Pancreas (tissue), 10 donors: ENCODE measurements at places on chromosomes 16 and 17.

DNA sequence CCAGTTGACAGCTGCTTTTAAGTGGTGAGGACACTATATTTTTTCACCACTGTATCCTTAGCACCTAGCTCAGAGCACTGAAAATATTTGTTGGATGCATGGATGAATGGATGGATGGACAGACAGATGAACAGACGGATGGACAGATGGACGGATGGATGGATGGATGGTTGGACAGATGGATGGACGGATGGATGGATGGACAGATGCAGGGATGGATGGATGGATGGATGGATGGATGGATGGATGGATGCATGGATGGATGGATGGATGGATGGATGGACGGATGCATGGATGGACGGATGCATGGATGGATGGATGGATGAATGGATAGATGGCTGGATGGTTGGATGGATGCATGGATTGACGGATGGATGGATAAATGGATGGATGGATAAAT, 12.4 kb upstream of the SLC5A11 start:
- no peak for DNase-seq
- no peak overlapping the region for H3K4me3 ChIP-seq
- no peak overlapping the region for H3K27ac ChIP-seq
- no peaks in the 10 kb centered on the region for H3K4me1 ChIP-seq

DNA sequence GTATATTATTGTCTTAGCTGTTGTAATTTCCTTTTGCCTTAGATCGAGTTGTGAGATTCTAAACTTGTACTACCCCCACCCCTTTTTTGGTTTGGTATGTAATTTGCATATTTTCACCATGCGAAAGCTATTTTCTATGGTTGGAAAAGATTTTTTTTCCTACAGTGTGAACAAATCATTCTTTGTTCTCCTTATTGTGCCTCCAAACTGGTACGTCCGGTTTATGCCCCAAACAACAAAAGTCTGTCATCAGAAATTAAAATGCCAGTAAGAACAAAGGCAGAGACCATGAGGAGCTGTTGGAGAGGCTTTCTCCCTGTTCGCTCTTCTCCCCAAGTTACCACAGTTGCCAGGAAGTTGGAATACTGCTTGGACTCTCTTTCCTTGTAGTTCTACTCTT, 66.1 kb downstream of the BCAS3 start:
- H3K4me3 ChIP-seq: no peak overlapping the region
- peak overlapping the region; percentile 11 for H3K27ac ChIP-seq
- no peaks in the 10 kb centered on the region for H3K4me1 ChIP-seq
- H3K27me3 ChIP-seq: no peaks in the 10 kb centered on the region
- DNase-seq: no peak

DNA sequence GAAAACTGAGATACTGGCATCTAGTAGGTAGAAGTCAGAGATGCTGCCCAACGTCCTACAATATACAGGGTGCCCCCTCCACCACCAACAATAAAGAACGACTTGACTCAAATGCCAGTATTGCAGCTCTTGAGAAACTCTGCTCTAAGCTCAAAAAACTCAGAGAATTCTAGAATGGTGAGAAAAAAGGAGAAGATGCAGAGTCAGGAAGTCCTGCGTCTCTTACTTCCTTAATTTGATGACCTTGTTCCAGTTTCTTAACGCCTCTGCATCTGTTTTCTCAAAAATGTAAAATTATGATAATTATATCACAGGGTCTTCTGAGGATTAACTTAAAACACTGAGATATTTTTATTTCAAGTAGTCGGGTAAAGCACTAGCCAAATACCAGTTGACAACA, 1.7 kb upstream of the HSBP1 start:
- no peak overlapping the region for H3K4me3 ChIP-seq
- H3K27me3 ChIP-seq: no peaks in the 10 kb centered on the region
- no peak overlapping the region for H3K27ac ChIP-seq
- no peak for DNase-seq
- no peaks in the 10 kb centered on the region for H3K36me3 ChIP-seq

GRCh38 chr16:85057948-85058347, 30.4 kb downstream of the KIAA0513 start:
- no peak overlapping the region for H3K4me3 ChIP-seq
- no peaks in the 10 kb centered on the region for H3K4me1 ChIP-seq
- H3K27ac ChIP-seq: no peak overlapping the region
- no peak for DNase-seq
- H3K27me3 ChIP-seq: no peaks in the 10 kb centered on the region

- DNase-seq: no peak
- no peaks in the 10 kb centered on the region for H3K4me1 ChIP-seq
- no peak overlapping the region for H3K4me3 ChIP-seq
- no peaks in the 10 kb centered on the region for H3K27me3 ChIP-seq
- no peaks in the 10 kb centered on the region for H3K36me3 ChIP-seq
- H3K27ac ChIP-seq: no peak overlapping the region
Measured at GRCh38 chr16:80806927-80807340, 2.5 kb upstream of the CDYL2 start.

- no peak overlapping the region for H3K4me3 ChIP-seq
- H3K27ac ChIP-seq: no peak overlapping the region
- H3K4me1 ChIP-seq: no peaks in the 10 kb centered on the region
- DNase-seq: no peak
- H3K27me3 ChIP-seq: no peaks in the 10 kb centered on the region
- H3K36me3 ChIP-seq: no peaks in the 10 kb centered on the region
Measured at GRCh38 chr16:50079397-50080140, 13.8 kb downstream of the HEATR3 start.

- H3K36me3 ChIP-seq: no peaks in the 10 kb centered on the region
- H3K27ac ChIP-seq: peak overlapping the region; percentile 77
- peaks cover 15% of the 10 kb centered on the region for H3K4me1 ChIP-seq
- no peaks in the 10 kb centered on the region for H3K27me3 ChIP-seq
- no peak overlapping the region for H3K4me3 ChIP-seq
Measured at GRCh38 chr17:67546578-67547527, 169.8 kb downstream of the PITPNC1 start.

GRCh38 chr16:67441907-67442306, 11.0 kb downstream of the HSD11B2 start:
- H3K4me1 ChIP-seq: peaks cover 40% of the 10 kb centered on the region
- no peak overlapping the region for H3K4me3 ChIP-seq
- DNase-seq: no peak
- peak overlapping the region; percentile 81 for H3K27ac ChIP-seq
- no peaks in the 10 kb centered on the region for H3K36me3 ChIP-seq

DNA sequence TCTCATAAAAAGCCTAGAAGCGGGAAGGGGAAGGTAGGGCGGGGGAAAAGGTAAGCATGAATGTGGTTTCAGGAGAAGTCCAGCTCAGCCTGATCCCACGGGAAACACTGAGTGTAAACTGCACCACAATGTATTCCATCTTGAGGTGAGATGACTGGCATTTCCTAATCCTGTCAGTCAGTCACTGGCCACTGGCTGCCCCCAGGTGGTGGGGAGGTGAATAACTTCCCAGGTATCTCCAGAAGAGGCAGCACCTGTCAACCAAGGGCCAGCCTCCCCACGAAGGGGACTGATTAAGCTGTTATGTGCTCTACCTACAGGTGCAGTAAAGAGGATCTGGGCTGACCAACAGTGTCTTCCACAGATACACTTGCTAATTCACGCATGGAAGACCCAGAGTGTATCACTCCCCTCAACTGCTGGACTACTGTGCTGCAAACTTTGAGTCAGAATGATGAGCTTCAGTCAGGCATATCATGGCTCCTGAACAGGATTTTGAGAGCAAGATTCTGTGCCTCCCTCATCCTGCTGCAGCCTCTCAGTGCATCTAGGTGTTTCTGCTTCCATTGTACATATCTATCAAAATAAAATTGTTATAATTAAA, 108.5 kb upstream of the CCL2 start:
- H3K4me3 ChIP-seq: no peak overlapping the region
- DNase-seq: peak; percentile 60
- no peak overlapping the region for H3K27ac ChIP-seq
- no peaks in the 10 kb centered on the region for H3K27me3 ChIP-seq
- H3K36me3 ChIP-seq: no peaks in the 10 kb centered on the region

DNA sequence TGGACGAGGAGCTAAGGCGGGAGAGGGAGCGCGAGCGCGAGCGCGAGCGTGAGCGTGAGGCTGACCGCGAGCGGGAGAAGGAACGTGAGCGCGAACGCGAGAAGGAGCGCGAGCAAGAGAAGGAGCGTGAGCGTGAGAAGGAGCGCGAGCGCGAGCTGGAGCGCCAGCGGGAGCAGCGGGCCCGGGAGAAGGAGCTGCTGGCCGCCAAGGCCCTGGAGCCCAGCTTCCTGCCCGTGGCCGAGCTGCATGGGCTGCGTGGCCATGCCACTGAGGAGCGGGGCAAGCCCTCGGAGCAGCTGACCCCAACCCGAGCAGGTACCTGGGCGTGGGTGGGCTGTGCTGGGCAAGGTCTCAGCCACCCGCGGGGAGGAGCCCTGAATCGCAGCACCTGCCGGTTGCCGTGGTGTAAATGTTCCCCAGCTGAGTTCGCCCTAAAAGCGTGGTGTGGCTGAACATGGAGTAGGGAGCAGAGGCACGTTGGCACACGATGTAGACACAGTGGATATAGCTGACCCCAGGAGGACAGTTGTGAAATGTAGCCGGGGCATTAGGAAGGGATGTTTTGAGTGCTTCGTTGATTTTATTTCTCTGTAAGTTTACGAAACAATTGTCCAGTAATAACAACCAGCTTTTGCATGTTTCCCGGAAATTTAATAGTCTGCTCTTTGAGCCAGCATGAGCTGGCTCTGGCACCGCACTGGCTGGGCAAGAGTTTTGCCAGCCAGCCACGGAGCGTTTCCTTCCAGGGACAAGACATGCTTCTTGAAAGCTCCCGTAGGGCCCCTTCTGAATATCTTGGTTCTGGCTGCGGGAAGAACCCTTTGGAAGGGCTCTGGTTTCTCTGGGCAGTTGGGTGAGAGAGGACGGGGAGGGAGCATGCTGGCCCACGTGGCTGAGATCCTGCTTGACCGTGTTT, 32.1 kb downstream of the GINS2 start:
- peak; percentile 36 for DNase-seq
- no peaks in the 10 kb centered on the region for H3K4me1 ChIP-seq
- no peak overlapping the region for H3K4me3 ChIP-seq
- peaks cover 55% of the 10 kb centered on the region for H3K36me3 ChIP-seq
- H3K27ac ChIP-seq: no peak overlapping the region

GRCh38 chr17:79797492-79798298, 818 bp upstream of the CBX8 start:
- no peak for DNase-seq
- H3K4me1 ChIP-seq: peaks cover 15% of the 10 kb centered on the region
